ENCODE measurements at places on chromosomes 6 and 20.
A peak's percentile ranks its signal among the peaks of the same experiment; 100 is the strongest.

DNA sequence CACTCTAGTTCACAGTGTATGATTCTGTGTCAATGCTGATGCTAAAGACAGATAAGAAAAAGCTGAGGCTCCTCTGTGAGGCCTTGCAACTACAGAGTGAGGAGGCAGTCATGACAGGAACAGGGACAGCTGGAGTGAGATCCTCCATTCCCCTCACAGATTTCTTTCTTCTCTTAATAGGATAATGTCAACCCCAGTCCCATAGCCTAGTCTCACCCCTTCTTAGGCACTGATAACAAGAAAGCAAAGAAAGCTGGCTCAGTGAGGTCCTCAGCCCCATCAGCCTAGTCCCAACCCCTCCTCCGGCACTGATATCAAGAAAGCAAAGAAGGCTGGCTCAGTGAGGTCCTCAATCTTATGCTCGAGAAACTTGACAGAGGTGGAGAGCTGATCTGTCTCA lies 2.1 kb upstream of the PTCHD4 start:
- no peak overlapping the region for H3K27ac ChIP-seq
- DNase-seq, result no peak
- H3K27me3 ChIP-seq, result no peaks in the 10 kb centered on the region
- no peaks in the 10 kb centered on the region for H3K36me3 ChIP-seq
- H3K4me1 ChIP-seq, result no peaks in the 10 kb centered on the region

DNA sequence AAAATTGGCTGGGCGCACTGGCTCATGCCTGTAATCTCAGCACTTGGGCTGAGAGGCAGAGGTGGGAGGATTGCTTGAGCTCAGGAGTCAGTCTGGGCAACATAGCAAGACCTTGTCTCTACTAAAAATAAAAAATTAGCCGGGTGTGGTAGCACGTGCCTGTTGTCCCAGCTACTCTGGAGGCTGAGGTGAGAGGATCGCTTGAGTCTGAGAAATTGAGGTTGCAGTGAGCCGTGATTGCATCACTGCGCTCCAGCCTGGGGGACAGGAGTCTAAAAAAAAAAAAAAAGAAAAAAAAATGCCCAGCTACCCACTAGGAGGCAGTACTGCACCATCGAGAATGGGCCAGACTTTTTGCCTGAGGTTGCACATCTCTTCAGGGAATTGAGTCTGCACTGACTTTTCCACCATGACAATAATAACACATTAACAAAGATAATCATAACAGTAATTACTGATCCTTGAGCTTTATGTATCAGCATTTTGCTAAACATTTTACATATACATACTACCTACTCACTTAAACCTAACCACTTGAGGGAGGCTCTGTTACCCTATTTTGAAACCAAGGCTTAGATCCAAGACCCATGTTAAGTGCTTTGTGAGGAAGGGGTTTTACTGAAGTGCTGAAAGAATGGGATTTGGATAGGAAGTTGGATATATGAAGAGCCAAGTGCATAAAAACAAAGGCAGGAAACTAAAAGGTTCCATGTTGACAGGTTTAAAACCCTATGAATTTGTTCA lies 21.0 kb downstream of the SRSF3 start:
- H3K27me3 ChIP-seq, result no peaks in the 10 kb centered on the region
- no peak overlapping the region for H3K27ac ChIP-seq
- no peaks in the 10 kb centered on the region for H3K4me1 ChIP-seq
- peak; percentile 67 for DNase-seq

GRCh38 chr6:157520596-157521361 lies 139.8 kb downstream of the ZDHHC14 start:
- no peak overlapping the region for H3K4me3 ChIP-seq
- DNase-seq, result no peak
- H3K27me3 ChIP-seq, result no peaks in the 10 kb centered on the region
- no peaks in the 10 kb centered on the region for H3K4me1 ChIP-seq

- no peak overlapping the region for H3K27ac ChIP-seq
- peak; percentile 78 for DNase-seq
- H3K36me3 ChIP-seq, result no peaks in the 10 kb centered on the region
Measured at GRCh38 chr6:142566628-142567396, 265.0 kb downstream of the ADGRG6 start.

- DNase-seq, result no peak
- no peak overlapping the region for H3K27ac ChIP-seq
- no peak overlapping the region for H3K4me3 ChIP-seq
- no peaks in the 10 kb centered on the region for H3K27me3 ChIP-seq
- H3K4me1 ChIP-seq, result no peaks in the 10 kb centered on the region
Measured at GRCh38 chr6:150924808-150925589, 59.5 kb downstream of the MTHFD1L start.

DNA sequence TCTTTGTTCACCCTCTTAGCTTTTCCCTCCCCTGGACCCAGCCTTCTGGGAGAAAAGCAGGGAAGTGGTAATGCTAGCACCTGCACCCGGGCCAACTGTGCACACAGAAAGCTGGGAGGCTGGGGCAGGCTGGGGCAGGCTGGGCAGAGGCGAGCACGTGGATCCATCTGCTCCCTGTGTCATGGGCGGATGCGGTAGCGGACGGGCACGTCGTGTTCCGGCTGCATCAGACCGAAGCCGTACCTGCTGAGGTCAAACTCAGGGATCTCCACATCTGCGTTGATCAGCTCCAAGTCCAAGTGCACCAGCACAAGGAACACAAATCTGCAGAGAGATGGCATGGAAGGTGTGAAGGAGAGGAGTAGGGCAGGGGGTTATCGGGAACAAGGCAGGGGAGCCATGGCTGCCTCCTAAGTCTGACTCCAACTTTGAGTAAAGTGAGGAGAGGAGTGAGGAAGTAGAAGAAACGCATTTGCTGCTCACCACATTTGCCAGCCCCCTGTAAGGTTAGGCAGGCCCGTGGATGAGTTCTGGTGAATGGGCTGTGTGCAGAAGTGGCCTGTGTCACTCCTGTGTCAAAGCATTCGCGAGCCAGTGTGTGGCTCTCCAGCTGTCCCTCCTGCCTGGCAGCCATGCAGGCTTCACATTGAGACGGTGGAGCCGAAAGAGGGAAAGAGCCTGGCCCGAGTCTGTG lies 25.4 kb upstream of the KCNB1 start:
- no peak overlapping the region for H3K27ac ChIP-seq
- H3K27me3 ChIP-seq, result no peaks in the 10 kb centered on the region
- H3K4me1 ChIP-seq, result no peaks in the 10 kb centered on the region
- no peak for DNase-seq
- no peak overlapping the region for H3K4me3 ChIP-seq

GRCh38 chr20:25750220-25750764 lies 53.6 kb upstream of the ZNF337 start:
- H3K36me3 ChIP-seq, result no peaks in the 10 kb centered on the region
- DNase-seq, result no peak
- H3K4me3 ChIP-seq, result no peak overlapping the region
- H3K27me3 ChIP-seq, result no peaks in the 10 kb centered on the region

- no peaks in the 10 kb centered on the region for H3K4me1 ChIP-seq
- H3K4me3 ChIP-seq, result no peak overlapping the region
- no peaks in the 10 kb centered on the region for H3K36me3 ChIP-seq
- H3K27me3 ChIP-seq, result no peaks in the 10 kb centered on the region
- H3K27ac ChIP-seq, result no peak overlapping the region
Measured at GRCh38 chr6:170089963-170090362, 200.9 kb downstream of the DLL1 start.

GRCh38 chr6:111549168-111549567 lies 56.5 kb downstream of the TRAF3IP2 start:
- no peak for DNase-seq
- H3K4me3 ChIP-seq, result no peak overlapping the region
- no peak overlapping the region for H3K27ac ChIP-seq
- peaks cover 8% of the 10 kb centered on the region for H3K4me1 ChIP-seq

- H3K36me3 ChIP-seq, result no peaks in the 10 kb centered on the region
- no peaks in the 10 kb centered on the region for H3K4me1 ChIP-seq
Measured at GRCh38 chr6:81130061-81130460, 622.4 kb downstream of the TENT5A start.

DNA sequence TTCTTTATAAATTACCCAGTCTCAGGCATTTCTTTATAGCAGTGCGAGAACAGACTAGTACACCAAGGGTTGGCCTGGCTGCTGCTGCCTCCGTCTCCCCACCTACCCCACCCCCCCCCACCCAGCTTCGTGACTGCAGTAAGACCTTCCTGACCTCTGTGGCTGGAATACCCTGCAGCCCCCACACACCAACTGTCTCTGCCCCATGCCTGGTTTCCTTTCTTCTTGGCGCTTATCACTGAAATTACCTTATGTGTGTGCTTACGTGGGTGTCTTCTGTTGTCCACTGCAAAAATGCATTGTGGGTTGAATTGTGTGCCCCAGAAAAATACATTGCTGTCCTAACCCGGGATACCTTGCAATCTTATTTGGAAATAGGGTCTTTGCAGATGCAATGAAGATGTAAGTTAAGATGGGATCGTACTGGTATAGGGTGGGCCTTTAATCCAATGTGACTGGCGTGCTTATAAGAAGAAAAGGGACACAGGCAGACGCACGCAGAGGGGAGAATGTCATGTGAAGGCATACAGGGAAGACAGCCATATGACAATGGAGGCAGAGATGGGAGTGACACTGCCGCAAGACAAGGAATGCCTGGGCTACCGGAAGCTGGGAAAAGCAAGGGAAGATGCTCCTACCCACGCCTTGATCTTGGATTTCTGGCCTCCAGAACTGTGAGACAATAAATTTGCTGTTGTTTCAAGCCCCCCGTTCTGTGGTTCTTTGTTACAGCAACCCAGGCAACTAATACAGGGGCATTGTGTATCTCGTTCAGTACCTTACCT lies 15.4 kb downstream of the SYNJ2 start:
- H3K27ac ChIP-seq, result no peak overlapping the region
- peak overlapping the region; percentile 25 for H3K4me3 ChIP-seq
- DNase-seq, result no peak
- peaks cover 7% of the 10 kb centered on the region for H3K4me1 ChIP-seq
- H3K36me3 ChIP-seq, result peaks cover 14% of the 10 kb centered on the region

DNA sequence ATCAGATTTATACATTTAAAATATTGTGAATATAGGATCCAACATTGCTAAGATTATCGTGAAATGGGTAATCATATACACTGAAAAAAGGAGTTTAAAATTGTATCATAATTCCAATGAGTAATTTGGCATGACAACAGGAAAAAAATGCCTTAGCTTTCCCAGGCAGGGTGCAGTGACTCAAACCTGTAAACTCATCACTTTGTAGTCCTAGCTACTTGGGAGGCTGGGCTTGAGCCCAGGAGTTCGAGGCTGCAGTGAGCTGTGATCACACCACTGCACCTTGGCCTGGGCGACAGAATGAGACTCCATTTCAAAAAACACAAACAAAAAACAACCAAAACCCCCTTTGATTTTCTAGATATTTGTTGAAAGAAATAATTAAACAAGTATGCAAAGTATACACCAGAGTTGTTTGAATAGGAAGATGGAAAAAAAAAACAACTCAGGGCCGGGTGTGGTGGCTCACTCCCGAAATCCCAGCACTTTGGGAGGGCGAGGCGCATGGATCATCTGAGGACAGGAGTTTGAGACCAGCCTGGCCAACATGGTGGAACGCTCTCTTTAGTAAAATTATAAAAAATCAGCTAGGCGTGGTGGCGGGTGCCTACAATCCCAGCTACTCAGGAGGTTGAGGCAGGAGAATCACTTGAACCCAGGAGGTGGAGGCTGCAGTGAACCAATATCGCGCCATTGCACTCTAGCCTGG lies 98.7 kb downstream of the TRERF1 start:
- no peak overlapping the region for H3K4me3 ChIP-seq
- H3K27ac ChIP-seq, result no peak overlapping the region
- H3K4me1 ChIP-seq, result no peaks in the 10 kb centered on the region
- no peak for DNase-seq
- H3K27me3 ChIP-seq, result no peaks in the 10 kb centered on the region

DNA sequence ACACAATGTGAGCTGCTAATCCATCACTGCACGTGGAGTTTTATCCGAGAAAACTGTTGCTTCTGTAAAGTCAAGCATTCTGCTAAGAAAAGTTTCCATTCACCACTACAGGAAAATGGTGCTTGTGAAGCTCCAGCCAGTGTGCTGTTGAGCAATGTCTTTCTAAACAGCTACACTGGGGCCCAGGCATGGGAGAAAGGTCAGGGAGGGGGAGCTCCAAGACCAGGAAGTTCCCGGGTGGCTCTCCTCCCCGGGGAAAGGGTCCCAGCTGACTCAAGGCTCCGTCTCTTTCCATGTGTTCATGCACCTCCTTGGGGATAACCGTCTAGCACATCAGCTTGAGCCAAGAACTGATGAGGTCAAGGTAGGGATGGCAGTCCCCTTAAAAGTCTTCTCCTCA lies 20.5 kb downstream of the RPP40 start:
- H3K4me3 ChIP-seq, result no peak overlapping the region
- no peaks in the 10 kb centered on the region for H3K4me1 ChIP-seq
- H3K36me3 ChIP-seq, result peaks cover 4% of the 10 kb centered on the region
- no peaks in the 10 kb centered on the region for H3K27me3 ChIP-seq

GRCh38 chr6:131692031-131692430 lies 9.2 kb downstream of the OR2A4 start:
- no peak overlapping the region for H3K4me3 ChIP-seq
- no peaks in the 10 kb centered on the region for H3K27me3 ChIP-seq
- H3K4me1 ChIP-seq, result no peaks in the 10 kb centered on the region

DNA sequence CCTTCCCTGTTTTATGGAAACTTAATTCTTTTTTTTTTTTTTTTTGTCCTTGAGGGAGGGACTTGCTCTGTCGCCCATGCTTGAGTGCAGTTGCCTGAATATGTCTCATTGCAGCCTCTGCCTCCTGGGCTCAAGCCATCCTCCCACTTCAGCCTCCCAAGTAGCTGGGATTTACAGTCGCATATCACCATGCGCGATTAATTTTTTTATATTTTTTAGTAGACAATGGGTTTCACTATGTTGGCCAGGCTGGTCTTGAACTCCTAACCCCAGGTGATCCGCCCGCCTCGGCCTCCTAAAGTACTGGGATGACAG lies 654 bp downstream of the TMEM14C start:
- peak overlapping the region; percentile 96 for H3K4me3 ChIP-seq
- H3K27ac ChIP-seq, result peak overlapping the region; percentile 82
- no peak for DNase-seq
- H3K27me3 ChIP-seq, result no peaks in the 10 kb centered on the region

DNA sequence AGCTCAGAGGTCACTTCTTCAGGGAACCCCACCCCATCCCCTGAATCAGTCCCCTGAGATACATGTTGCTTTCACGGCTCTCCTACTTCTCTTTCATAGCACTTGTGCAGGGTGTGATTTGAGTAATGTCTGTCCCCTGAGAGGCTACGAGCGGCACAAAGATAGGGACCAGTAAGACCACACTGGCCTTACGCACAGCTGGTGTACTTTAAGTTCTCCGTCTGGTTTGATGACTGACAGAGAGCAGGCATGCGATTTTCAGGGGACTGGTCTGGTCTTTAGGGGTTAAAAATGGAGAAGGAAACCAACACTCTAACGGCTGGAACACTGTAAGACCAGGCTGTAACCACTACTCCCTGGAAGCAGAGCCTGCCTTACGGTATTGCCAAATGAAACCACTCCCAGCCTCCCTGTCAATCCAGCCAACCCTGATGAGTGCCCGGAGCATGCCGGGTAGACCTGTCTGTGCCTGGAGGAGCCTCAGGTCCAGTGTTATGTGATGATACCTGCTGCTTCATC lies 47.1 kb downstream of the ELMO2 start:
- no peak for DNase-seq
- H3K27ac ChIP-seq, result no peak overlapping the region
- no peak overlapping the region for H3K4me3 ChIP-seq
- peaks cover 48% of the 10 kb centered on the region for H3K36me3 ChIP-seq
- H3K27me3 ChIP-seq, result no peaks in the 10 kb centered on the region

GRCh38 chr6:117538615-117539014 lies 56.1 kb downstream of the DCBLD1 start:
- H3K4me3 ChIP-seq, result no peak overlapping the region
- no peaks in the 10 kb centered on the region for H3K27me3 ChIP-seq
- H3K4me1 ChIP-seq, result no peaks in the 10 kb centered on the region
- H3K27ac ChIP-seq, result no peak overlapping the region
